ENCODE measurements at places on chromosomes 3 and 15.

- no peak for DNase-seq
These were observed 435.0 kb upstream of the C2CD4B start for GRCh38 chr15:62599791-62600777.

DNA sequence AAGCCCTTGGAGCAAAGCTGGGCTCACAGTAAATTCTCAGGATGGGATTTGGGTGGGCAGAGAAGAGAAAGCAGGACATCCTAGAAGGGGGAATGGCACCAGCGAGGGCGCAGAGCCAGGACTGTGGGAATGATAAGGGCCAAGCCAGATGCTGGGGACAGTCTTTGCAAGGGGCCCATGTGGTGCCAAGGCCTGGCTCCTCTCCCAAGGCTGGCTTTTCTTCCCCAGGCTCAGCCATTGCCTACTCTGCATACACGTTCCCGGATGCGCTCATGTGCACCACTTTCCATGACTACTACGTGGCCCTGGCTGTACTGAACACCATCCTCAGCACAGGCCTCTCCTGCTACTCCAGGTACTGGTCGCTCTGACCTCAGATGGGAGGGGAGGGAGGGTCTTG is 24.7 kb upstream of the KIF23 start:
- no peak for DNase-seq

DNA sequence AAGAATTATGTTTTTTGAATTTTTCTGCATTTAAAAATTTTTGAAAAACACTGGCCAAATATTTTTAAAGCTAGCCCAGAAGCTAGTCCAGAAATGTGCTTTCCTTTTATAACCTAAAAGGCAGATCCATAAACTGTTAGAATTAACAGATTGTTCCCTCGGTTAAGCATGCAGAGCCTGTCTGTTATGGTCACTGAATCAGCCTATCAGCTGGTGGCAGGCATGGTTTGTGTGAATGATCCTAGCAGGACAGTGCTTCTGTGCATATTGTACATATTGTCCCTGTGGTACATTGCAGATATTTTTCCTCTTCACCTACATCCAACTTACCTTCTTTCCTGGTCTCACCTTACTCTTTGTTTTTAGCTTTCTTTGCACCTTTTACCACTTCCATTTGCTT is 53.3 kb downstream of the RARB start:
- DNase-seq: no peak

DNA sequence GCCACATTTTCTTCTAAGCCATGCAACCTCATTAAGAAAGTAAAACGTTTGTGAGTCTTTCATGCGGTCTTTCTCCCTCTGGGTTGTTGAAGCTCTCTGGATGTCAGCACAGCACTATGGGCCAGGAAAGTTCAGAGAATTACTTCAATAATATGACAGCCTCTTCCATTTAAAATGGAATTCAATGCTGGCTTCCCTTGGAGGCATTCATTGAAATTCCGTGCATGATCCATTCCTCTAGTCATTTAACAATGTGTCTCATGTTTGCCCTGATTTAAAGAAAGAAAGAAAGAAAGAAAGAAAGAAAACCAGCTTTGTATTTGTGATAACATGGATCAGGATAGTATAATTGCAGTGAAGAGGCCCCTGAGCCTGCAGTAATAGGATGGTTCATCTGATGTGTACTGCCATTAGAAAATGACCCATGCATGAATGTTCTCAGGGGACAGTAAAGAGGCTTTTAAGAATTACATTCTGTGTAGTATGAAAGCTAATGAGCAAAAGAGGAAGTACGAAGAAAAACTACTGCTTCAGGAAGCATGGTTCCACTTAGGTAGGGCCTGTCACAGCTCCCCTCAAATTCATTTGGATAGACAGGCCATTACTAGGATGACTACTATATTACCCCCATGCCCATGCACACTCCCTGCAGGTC is 146.0 kb downstream of the ARPP21 start:
- DNase-seq: no peak

All from activated naive CD4-positive, alpha-beta T cell treated with Interleukin-2 at 50 U/mL for 16 hours (primary cell).